ENCODE measurements at places on chromosomes 4 and X. TPM values are rescaled to one million over a fixed set of nuclear protein-coding genes. Genes with fewer than 3 reads are reported as not detected.

The CXCL1 gene
- 267 TPM for total RNA-seq

DNA sequence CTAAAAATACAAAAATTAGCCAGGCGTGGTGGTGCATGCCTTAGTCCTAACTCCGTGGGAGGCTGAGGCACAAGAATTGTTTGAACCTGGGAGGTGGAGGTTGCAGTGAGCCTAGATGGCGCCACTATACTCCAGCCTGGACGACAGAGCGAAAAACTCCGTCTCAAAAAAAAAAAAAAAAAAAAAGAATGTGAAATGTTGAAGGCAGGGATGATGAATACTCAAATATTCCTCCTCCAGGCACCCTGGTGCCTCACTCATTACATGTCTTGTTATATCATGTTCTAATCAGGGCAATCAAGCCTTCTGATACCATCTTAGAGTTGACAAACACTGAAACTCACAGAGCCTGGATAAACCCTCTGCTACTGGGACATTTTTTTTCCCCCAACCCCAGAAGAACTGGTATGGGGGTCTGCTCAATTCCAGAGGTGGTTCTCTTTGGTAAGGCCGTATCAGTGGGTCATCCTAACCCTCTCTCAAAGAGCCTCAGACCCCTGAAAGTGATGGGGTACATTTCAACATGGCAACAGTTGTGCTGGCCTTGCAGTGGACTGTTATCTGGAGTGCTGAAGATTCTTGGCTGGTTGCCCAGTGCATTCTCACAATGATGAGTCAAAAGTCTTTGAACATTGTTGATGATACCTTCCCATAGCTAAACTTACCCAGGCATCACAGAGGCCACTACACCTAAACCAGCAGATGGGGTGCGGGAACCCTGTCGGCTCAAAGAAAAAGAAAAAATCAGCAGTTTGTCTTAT is 2.4 kb upstream of the SH3KBP1 start:
- DNase-seq = peak; percentile 72

GRCh38 chr4:152087335-152087734 is 326.5 kb upstream of the GATB start:
- no peak for DNase-seq

GRCh38 chr4:15714646-15715435 is 12.0 kb downstream of the BST1 start:
- no peak for DNase-seq
